Uterus (tissue), 4 donors: ENCODE measurements at places on chromosomes 2 and 18.

DNA sequence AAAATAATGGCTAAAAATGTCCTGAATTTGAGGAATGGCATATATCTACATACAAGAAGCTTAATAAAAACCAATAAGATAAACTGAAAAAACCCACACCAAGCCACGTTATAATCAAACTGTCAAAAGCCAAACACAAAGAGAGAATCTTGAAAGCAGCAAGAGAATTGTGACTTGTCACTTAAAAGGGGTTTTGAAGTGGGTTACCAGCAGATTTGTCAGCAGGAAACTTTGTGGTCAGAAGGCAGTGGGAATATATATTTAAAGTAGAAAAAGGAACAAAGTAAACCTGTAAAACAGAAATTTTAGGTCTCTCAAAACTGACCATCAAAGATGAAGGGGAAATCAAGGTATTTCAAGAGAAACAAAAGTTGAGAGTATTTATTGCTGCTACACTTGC is 171.9 kb upstream of the CNTNAP5 start:
- no peak for DNase-seq

GRCh38 chr2:1557467-1557820 is 144.2 kb downstream of the TPO start:
- no peak for DNase-seq

- no peak for DNase-seq
These were observed 25.2 kb downstream of the RTN4 start for GRCh38 chr2:55025082-55025481.

- DNase-seq = no peak
These were observed 262.6 kb downstream of the MREG start for GRCh38 chr2:215750763-215751162.
